ENCODE measurements at places on chromosomes 13 and 19. TPM values are rescaled to one million over a fixed set of nuclear protein-coding genes. Genes with fewer than 3 reads are reported as not detected.

Gene ZBTB32
- polyA plus RNA-seq: not detected

Gene LYPD3
- polyA plus RNA-seq: not detected

Gene SYNGR4
- polyA plus RNA-seq: not detected

Gene ZNF431
- 4.5 TPM for polyA plus RNA-seq

Gene EFNB2
- 1.5 TPM for polyA plus RNA-seq

Gene CEACAM21
- not detected for polyA plus RNA-seq

Gene UHRF1
- not detected for polyA plus RNA-seq

Gene VSTM2B
- polyA plus RNA-seq: 2.0 TPM

Gene YJEFN3
- 5.5 TPM for polyA plus RNA-seq

Gene PCDH17
- 190 TPM for polyA plus RNA-seq

Gene PLIN3
- 2.4 TPM for polyA plus RNA-seq

Gene PIH1D1
- polyA plus RNA-seq: 6.2 TPM

Gene ACTMAP
- polyA plus RNA-seq: 1.9 TPM

Gene ZNF134
- polyA plus RNA-seq: 5.3 TPM

Gene THSD1
- 0.16 TPM for polyA plus RNA-seq

Gene PGLYRP1
- not detected for polyA plus RNA-seq

Gene SKA3
- polyA plus RNA-seq: 2.5 TPM

Gene SLAIN1
- 7.6 TPM for polyA plus RNA-seq

Gene SLC6A16
- not detected for polyA plus RNA-seq

Gene FGF21
- polyA plus RNA-seq: not detected

Gene CEACAM7
- not detected for polyA plus RNA-seq

Gene UBE2L5
- polyA plus RNA-seq: 0.50 TPM

Gene PLVAP
- not detected for polyA plus RNA-seq

Gene KLK4
- polyA plus RNA-seq: not detected

Gene PDE4A
- polyA plus RNA-seq: 2.5 TPM
